ENCODE measurements at places on chromosomes 12 and 14.

GRCh38 chr14:51295646-51296263 lies 55.7 kb downstream of the TMX1 start:
- DNase-seq = no peak

- DNase-seq = no peak
These were observed 562 bp upstream of the GLIPR1L2 start for GRCh38 chr12:75390156-75390898.

DNA sequence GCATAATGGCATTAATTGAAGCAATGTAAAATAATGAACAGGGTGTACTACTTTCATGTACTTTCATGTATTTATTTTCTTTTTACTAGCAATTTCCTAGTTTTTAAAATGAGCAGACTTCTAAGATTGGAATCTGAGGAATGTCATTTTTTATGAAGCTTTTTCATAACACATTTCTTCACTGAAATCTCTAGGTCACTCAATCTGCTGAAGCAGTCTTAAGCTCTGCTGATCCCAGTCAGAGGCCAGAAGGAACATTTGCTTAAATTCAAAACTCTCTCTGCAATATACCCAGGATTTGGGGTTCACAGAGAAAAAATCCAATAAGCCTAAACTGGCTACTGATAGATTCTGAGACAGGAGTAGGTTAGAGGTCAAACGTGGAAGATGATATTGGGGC lies 73.6 kb upstream of the CNTN1 start:
- DNase-seq = no peak

- no peak for DNase-seq
These were observed 2.9 kb downstream of the GLIPR1 start for GRCh38 chr12:75483431-75483830.

- no peak for DNase-seq
These were observed 280.6 kb downstream of the NRXN3 start for GRCh38 chr14:78450669-78451318.

GRCh38 chr14:23555882-23556699 lies at the start of gene THTPA:
THTPA (plus strand) TSS chr14:23556271; CDS start chr14:23556758, 487 bp downstream.
- DNase-seq = peak; percentile 78

GRCh38 chr14:76695263-76695920 lies 65.9 kb upstream of the VASH1 start:
- no peak for DNase-seq

DNA sequence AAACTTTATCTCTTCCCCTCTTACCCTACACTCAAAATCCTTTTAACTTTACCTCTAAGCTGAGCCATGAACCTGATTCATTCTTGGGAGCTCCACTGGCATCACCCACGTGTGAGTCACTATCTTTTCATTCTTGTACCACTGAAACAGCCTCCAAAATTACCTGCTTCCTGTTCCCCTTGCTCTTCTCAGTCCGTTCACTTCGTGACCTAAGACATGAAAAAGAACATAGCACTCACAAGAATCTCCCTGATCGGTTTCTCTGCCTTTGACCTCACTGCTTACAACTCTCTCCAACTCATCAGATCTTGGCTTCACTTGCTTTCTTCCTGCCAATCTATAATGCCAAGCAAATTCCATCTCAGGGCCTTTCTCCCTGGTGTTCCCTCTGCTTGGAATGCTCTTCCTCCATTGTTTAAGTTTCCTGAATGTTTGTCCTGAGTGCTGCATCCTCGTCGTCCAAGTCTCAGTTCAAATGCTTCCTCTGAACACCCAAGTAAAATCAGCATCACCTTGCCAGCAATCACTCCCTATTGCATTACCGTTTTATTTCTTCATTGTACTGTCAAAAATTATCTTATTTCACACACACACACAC lies 9.2 kb downstream of the GLIPR1 start:
- DNase-seq = no peak

- DNase-seq = no peak
These were observed 760.3 kb downstream of the NOVA1 start for GRCh38 chr14:25837551-25837965.

GRCh38 chr14:84584511-84584910 lies 945.4 kb upstream of the FLRT2 start:
- DNase-seq = peak; percentile 51

DNA sequence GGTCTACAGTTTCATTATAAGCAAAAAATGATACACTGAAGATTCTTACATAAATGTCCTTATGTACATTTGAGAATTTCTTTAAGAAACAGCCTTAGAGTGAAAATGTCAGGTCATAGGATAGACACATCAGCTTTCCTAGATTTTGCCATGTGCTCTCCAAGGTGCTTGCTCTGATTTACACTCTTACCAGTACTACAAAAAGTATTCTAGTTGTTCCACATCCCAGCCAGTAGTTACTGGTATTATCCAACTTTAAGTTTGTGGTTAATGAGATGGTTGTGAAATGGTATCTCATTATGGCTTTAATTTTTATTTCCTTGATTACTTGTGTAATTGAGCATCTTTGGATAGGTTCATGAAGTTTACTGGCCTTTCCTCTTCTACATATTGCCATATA lies 5.0 kb upstream of the LRRK2 start:
- no peak for DNase-seq

DNA sequence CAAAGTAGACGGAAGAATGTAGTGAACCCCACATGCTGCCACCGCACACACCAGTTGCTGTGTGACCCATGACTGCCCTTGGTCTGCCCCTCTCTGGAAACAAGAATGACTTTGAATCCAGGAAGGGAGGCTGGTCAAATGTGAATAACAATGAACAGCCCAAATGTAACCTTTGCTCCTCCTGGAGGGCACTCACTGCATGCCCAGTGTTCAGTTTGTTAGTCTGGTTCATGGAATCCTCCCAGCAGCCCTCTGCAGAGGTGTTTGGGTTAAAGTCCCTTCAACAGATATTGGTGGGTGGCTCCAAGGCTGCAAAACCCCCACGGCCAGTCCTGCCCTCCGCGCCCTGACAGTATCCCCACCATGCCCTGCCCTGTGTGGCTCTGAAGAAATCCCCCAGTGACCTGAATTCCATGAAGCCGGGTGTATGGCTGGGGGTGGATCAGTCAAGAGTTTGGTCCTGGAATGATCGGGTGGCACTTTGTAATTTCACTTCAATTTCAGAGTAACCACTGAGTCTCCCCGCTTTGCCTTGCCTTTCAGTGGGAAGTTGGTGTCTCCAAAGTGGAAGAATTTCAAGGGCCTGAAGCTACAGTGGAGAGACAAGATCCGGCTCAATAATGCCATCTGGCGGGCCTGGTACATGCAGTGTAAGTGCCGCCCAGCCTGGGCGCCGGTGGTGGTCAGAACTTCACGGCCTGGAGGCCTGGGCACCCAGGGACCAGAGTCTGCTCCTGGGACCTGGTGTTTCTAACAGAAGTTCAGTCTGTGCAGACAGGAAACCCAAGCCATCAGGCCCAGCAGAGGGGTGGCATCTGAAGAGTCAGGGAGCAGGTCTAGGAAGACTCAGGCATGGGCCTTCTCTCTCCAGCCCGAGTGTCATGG lies 47.1 kb downstream of the IL31 start:
- DNase-seq = no peak

GRCh38 chr12:93783832-93784231 lies 106.7 kb downstream of the CRADD start:
- DNase-seq = no peak

- DNase-seq = no peak
These were observed 48.8 kb upstream of the HSPB8 start for GRCh38 chr12:119129827-119130434.

- no peak for DNase-seq
These were observed 7.6 kb downstream of the KRAS start for GRCh38 chr12:25242981-25243679.

DNA sequence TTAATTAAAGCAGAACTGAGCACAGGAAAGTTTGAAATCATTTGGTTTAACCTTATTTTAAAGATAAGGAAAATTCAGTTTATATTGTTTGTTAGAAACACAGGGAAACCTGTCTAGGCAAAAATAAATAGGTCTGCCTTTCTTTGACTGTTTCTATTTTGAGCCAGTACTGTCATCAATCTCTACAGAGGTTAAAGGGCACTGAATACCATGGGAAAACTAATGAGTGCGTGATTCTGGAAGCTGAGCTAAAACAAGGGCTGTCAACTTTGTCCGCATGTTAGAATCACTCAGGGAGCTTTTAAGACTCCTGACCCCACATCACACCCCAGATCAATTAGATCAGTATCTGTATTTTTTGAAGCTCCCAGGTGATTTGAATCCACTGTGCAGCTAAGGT lies 38.8 kb downstream of the NOPCHAP1 start:
- no peak for DNase-seq

DNA sequence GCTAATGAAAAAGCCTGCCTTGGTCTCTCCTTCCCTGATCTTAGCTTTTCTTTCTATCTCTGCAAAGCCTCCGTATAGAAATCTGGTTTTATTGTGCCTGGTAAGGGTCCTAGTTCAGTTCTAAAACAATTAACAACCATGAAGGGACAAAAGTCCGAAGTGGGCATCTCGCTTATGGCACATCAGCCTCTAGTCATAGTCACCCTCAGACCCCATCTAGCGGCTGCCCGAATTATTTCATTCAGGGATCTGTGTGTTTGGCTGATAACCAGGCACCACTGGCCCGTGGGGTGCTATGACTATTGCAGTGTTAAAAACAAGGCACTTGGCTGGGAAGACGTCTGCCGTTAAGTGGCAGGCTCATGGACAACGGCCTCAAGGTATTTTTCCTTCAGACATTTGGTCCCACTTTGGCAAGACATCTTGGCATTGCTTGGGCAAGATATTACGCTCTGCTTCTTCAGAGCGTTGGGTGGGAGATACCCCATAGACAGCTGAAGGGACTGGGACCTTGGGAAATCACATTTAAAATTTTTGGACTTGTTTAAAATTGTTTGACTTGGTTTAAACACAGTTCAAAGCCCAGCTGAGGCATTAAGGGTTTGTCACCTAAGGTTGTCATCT lies 87.1 kb downstream of the SINHCAF start:
- peak; percentile 32 for DNase-seq

DNA sequence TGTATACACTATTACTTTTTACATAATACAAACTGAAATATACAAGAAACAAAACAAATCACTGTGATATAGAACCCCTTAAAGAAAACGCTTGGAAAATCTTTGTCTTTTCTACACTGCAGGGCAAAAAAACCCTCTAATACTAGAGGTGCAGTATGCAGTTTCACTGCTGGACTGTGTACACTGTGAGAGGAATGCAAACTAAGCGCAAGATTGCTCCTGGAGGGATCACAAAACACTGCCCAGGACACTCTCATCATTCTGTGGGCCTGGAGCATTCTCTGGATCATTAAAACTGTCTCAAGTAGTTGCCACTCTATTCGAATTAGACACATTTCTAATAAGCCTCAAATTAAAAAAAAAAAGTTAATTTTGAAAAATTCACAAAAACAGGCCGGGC lies 217.6 kb downstream of the MED13L start:
- no peak for DNase-seq

- no peak for DNase-seq
These were observed 8.4 kb downstream of the AHNAK2 start for GRCh38 chr14:104969741-104970230.

- no peak for DNase-seq
These were observed 3.6 kb downstream of the CFL2 start for GRCh38 chr14:34710744-34711143.

DNA sequence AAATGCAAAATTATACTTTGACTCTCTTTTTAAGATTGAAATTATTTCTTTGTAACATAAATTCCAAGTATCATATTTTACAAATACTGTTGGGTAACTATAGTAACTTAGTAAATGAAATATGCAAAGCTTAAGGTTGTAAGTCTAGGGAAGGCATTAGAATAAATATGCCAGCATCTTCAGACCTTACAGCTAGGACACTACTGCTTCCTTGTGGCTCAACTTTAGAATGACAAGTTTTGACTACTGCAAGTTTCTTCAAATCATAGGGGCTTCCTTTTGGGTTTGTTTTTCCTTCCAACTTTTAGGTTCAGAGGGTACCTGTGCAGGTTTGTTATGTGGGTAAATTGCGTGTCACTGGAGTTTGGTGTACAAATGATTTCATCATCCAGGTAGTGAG lies 17.7 kb upstream of the ANP32D start:
- no peak for DNase-seq

- DNase-seq = no peak
These were observed 56.0 kb downstream of the FBRSL1 start for GRCh38 chr12:132545955-132546354.

DNA sequence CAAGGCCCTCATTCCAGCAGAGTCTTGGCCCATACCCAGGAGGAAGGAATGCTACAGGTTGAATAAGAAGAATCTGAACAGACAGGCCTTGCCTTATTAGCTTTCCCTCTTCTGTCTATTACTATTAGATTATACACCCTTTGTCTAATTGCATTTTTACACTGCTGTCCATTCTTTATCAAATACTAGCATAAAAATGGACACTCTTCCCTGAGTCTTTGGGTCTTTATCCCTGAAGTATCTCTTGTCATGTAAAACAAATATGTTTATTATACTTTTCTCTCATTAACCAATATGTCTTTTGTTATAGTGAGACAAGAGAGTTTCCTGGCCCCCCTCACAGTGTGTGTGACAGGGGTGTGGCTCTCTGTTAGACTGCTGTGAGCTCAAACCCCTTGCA lies 897.4 kb upstream of the SEL1L start:
- DNase-seq = no peak

DNA sequence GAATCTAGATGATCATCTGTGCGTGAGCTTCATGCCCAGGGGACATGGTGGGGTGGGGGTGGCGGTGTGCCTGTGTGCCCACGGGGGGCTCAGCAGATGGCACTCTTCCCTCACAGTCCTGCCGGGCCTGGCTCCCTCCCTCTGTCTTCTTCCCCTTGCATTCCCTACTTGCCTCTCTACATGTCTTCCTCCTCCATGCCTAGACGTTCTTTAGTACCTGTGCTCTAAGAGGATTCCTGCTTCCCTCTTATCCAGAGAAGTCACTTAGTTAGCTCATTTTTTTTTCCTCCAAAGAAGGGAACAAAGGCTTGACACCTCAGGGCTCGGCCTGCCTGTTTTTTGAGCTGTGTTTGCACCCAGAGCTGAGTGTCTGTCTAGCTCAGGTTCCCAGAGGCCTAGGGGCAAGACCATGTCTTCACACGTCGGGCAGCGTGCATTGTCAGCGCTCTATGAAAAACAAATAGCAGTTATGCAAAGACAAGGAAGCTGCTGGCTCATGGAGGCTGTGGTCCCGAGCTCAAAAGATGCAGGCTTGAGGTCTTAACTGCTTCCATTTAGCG lies 48.8 kb downstream of the NINJ2 start:
- DNase-seq = no peak

DNA sequence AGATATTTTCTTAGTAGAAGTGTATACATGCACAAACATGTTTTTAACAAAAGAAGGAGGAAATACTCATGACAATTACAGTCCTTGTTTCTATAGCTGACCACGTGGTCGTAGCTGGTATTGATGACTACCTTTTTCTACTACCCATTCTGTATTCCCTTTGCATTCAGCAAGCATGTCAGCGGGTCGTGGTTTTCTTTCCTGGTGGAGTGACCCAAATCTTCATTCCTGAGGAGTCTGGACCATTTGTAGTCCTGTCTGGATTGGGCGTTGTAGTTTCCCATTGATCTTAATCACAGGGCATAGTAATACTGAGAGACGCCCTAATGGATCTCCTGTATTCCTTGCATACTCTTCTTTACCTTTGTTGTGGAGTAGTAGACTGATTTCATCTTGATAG lies 472.1 kb upstream of the RGS6 start:
- DNase-seq = no peak
